ENCODE measurements at places on chromosomes 13 and 19.
A peak's percentile ranks its signal among the peaks of the same experiment; 100 is the strongest.

- DNase-seq, result no peak
Observed at GRCh38 chr13:49026851-49027250, 51.1 kb downstream of the FNDC3A start.

DNA sequence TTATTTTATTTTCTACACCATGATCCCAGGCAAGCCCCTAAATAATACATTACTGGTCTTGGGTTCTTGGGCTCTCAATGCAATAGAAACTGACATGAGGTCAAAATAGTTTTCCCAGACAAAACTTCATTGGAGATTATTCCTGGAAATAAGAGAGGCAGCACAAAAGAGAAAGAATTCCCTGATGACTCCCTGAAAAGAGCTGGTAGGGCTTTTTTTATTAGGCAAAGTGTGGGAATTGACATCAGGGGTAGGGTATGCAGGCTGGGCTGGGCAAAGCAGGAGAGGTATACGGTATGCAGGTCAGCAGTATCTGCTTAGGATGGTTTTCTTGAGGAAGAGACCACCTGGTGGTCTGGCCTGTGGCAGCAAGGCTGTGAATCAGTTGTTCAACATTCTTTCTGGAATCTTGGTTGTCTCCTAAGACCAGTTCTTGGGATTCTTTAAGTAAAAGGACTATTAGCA, 9.3 kb upstream of the IGFL3 start:
- DNase-seq, result no peak

GRCh38 chr19:43784981-43785808, 4.4 kb upstream of the KCNN4 start:
- peak; percentile 82 for DNase-seq

DNA sequence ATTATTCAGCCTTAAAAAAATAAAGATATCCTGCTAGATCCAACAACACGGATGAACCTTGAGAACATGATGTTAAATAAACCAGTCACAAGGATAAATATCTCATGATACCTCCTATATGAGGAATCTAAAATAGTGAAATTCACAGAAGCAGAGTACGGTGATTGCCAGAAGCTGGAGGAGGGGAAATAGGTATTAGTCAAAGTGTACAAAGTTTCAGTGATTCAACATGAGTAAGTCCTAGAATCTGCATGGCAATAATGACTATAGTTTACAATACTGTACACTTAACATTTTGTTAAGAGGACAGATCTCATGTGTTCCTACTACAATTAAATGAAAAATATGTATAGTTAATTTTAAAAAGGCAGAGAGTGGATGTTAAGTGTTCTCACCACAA, 206.6 kb upstream of the SLC10A2 start:
- DNase-seq, result no peak

Data from KBM-7 (cell line).